CD4-positive, alpha-beta T cell treated with Interleukin-10 for 1 hour (primary cell): ENCODE measurements at places on chromosomes 7 and 10.

GRCh38 chr7:116142850-116143249, 67.5 kb upstream of the TES start:
- peak; percentile 27 for DNase-seq

GRCh38 chr10:97593421-97593820, 3.9 kb downstream of the C10orf62 start:
- no peak for DNase-seq

DNA sequence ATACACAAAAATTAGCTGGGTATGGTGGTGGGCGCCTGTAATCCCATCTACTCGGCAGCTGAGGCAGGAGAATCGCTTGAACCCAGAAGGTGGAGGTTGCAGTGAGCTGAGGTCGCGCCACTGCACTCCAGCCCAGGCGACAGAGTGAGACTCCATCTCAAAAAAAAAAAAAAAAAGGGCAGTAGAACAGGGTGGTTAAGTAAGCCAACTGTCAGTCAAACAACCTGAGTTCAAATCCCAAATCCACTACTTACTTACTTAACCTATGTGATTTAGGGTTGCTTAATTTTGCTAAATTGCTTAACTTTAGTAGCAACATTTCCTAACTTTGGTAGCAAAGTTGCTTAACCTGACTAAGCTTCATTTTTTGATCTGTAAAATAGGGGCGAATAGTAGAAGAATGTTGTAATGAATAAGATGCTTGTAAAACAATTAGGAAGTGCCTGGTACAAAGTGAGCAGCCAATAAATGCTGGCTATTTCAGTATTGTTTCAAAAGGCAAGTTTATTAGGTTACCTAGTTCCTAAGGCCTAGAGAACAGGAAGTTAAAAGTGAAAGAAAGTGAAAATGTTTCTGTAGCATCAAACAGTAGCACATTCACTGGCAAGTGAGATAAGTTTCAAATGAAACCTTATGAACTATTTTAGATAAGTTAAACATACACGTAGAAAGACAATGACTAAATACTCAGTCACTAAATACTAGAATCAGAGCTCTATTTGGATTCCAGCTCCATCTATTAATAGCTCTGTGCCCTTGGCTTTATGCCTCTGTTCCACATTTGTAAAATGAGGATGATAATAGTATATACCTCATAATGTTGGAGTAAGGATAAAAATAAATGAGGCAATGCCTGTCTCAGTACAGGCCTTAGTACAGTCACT, 64.3 kb downstream of the HOXA1 start:
- peak; percentile 17 for DNase-seq

GRCh38 chr10:85145966-85146365, 817.6 kb downstream of the CCSER2 start:
- no peak for DNase-seq

DNA sequence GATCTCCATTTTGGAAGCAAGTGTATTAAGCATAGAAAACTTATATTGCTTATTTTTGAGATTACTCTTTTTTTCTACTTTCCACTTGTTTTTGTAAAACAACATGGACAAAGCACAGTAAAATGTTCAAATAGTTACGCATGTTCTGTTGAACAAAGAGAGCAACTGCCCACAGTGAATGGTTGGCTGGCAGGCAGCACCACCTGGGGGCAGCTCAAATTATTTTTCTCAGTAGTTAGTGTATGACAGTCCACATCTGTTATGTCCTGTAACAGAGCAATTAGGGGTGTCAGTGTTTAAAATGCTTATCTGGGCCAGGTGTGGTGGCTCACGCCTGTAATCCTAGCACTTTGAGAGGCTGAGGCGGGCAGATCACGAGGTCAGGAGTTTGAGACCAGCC, 46.1 kb upstream of the CACUL1 start:
- peak; percentile 9 for DNase-seq
